ENCODE measurements at places on chromosomes 16 and 17.
A peak's percentile ranks its signal among the peaks of the same experiment; 100 is the strongest.

- no peak for DNase-seq
Observed at GRCh38 chr17:3723188-3723555, 531 bp upstream of the HASPIN start.

GRCh38 chr16:49567950-49568349 is 194.3 kb downstream of the C16orf78 start:
- DNase-seq, result no peak

- DNase-seq, result peak; percentile 42
Observed at GRCh38 chr16:17812771-17813170, 342.0 kb upstream of the XYLT1 start.

GRCh38 chr17:45222289-45222995 is 757 bp downstream of the FMNL1 start:
- no peak for DNase-seq

Measured in NCI-H345 (cell line).